Left lung (tissue), 14 donors: ENCODE measurements at places on chromosomes 5 and 9. TPM values are rescaled to one million over a fixed set of nuclear protein-coding genes. Genes with fewer than 3 reads are reported as not detected.

DNA sequence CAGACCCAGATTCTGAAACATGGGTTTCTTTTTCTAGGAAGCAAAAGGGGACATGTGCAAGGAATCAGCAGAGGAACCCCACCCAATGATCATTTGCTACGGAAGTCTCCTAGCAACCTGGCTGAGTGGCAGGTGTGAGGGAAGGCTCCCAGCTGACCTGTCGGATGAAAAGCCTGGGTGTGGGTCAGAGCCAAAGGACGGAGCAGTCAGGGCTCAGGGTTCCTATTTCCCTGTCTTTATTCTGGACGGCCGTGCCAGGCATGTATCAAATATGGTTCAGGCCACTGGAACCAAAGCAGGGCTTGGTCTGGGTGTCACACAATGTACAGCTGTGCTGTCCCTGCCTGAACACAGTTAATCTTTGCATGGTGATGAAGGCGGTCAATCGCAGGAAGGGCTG lies 20.1 kb downstream of the STK10 start:
- no peak for DNase-seq

BAAT gene
- total RNA-seq, result 1.0 TPM

- DNase-seq, result no peak
Observed at GRCh38 chr9:37710046-37710445, 43.6 kb upstream of the TRMT10B start.

DNA sequence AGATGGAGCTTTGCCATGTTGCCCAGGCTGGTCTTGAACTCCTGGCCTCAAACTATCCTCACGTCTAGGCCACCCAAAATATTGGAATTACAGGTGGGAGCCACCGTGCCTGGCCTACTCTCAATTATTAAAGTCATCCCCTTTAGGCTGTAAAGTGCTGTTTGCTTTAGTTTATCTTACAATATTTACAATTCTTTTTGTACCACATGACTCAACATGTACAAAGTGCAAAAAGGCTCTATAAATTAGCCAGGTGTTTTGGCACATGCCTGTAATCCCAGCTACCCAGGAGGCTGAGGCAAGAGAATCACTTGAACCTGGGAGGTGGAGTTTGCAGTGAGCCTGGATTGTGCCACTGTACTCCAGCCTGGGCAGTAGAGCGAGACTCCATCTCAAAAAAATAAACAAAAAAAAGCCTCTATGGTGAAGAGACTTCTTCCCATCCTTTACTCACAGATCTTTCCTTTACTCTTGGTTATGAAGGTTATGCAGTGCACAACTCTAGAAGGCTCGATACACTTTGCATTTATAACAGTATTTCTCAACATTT lies 28.5 kb upstream of the MLLT3 start:
- DNase-seq, result no peak

PKD2L2 gene
- total RNA-seq, result not detected

- no peak for DNase-seq
Observed at GRCh38 chr5:91076138-91076537, 307.0 kb downstream of the ARRDC3 start.
